Left lobe of liver (tissue), 2 donors: ENCODE measurements at places on chromosomes 4 and X. TPM values are rescaled to one million over a fixed set of nuclear protein-coding genes. Genes with fewer than 3 reads are reported as not detected.

The EFNB1 gene
- 10.8 TPM for total RNA-seq

DNA sequence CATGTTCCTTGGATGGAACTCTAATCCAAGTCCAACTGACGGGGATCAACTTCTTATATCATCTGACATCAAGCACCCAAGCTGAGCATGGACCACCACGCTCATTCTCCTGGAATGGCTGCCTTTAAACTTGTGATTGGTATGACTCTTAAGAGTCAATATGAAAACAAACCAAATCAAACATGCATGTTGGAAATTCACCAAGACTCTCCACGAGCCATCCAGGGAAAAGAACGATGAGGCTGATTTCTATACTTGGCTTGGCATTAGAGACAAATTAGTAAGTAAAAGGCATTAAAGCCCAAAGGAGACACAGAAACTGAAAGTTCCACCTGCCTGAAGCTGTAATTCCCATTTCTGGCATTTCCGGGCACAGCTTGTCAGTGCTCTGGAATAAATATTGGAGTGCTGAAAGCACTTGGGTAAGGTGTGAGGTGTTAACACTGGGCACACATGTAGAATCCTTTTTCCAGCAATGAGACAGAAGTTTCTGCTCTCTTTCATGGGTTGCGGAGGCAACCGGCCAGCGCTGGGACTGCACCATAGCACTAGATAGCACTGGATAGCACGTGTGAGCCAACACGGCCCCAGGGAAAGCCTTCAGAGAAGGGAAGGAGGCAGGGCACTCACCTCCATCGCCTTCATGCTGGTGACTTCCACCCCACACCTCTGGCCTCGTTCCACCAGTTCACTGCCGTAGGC lies 42.1 kb upstream of the CENPU start:
- no peak for DNase-seq

- no peak for DNase-seq
Measured at GRCh38 chr4:139266208-139266582, 13.8 kb downstream of the MGARP start.

DNA sequence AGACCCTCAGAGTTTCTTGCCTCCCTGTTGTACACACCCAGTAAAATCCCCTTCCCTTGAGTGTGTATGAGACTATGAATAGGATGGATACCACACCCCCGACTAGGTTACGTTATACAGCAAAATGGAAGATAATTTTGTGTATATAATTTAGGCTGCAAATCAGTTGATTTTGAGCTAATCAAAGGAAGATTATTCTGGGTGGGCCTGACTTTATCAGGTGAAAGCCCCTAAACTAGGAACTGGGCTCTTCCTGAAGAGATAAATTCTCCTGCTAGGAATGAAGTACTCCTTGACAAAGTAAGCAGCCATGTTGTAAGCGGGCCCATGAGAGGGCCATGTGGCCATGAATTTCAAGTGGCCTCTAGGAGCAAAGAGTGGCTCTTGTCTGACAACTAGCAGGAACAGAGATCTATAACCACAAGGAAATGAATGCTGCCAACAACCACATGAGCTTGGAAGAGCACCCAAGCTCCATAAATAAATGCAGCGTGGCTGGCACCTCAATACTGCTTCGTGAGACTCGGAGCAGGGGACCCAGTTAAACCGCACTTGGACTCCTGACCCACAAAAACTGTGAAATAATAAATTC lies 646.4 kb downstream of the IL1RAPL1 start:
- DNase-seq: no peak
